ENCODE measurements at places on chromosomes 7 and 10. TPM values are rescaled to one million over a fixed set of nuclear protein-coding genes. Genes with fewer than 3 reads are reported as not detected.

NPM3 gene
- total RNA-seq, result 123 TPM

HPSE2 gene
- total RNA-seq, result not detected

TMEM236 gene
- under 0.01 TPM for total RNA-seq

FAM131B gene
- total RNA-seq, result 1.1 TPM

GRM3 gene
- total RNA-seq, result not detected

All from LHCN-M2 (cell line).